ENCODE measurements at places on chromosomes 1 and 21.

DNA sequence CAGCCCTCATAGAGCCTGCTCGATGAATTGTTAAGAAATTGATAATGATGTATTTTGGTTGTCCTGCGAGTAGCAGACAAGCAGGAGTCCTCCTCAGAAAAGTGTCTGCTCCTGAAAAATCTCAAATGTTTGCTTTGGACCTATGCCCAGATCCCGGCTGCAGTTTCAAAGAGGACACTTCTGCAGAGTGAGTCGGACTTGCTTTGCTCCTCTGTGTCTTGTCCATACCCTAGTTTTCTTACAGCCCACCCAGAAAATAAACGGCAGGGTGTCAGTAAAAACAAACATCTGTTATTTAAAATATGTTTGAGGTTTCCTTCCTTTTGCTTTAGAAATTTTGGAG lies 2.8 kb downstream of the S100A10 start:
- no peak for DNase-seq

GRCh38 chr1:77378723-77379535 lies 97.1 kb downstream of the AK5 start:
- DNase-seq, result no peak

- no peak for DNase-seq
These were observed 26.7 kb upstream of the LDLRAP1 start for GRCh38 chr1:25516686-25517085.

DNA sequence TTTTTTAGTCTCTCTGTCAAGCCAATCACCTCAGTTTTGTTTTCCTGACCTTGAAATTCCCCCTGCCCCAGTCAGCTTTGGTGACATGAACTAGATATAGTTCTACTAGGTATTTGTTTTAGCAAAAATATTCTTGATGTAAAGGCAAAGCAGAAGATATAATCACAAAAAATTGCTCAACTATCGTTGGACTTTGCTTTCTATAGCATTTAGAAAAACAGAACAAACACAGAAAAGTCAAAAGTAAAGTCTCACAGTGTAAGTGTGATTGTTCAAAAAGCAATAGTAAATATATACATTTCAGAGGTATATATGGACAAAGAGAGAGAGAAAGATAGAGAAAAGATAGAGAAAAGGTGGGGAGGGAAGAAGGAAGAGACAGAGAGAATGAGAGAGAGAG lies 305.9 kb downstream of the ADGRL2 start:
- DNase-seq, result no peak

DNA sequence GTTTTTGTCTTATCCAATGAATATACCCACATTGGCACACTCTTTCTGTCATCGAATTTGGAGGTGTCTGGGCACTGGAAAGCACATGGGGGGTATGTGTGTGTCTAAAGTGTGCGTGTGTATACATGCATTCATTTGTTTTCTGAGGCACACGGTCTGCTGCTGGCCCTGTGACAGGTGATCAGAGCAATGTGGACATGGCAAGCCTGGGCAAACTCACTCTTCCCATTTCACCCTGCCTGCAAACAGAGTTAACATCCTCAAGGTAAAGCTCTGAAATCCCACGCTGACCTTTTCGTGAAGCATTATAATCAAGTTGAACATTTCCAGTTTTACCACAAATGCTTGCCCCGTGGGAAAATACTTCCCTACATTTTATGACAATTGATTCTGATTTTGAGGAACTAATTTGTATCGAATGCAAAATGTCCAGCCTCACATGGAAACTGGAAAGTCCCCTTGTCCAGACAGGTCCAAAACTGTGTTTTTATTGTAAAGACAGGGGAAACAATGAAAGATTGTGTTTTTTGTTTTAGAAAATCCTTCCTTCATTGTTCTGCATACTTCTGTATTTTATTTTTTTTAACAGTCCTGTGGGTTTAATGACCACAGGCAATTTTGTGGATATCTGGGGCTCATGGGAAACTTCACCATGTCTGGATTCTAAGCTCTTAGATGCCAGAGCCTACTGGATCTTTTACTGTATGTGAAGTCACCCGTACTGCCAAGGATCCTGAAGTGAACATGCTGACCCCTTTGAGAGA lies 160.9 kb downstream of the PBX1 start:
- no peak for DNase-seq

GRCh38 chr1:247747616-247748015 lies 325 bp downstream of the OR14A2 start:
- no peak for DNase-seq

- no peak for DNase-seq
These were observed at the start of gene USH2A for GRCh38 chr1:216422821-216423520. TSS of gene USH2A (minus strand) at chr1:216423448. CDS start at chr1:216422336, 1,112 bp downstream.

GRCh38 chr1:209662879-209663327 lies 10.7 kb upstream of the LAMB3 start:
- DNase-seq, result no peak

DNA sequence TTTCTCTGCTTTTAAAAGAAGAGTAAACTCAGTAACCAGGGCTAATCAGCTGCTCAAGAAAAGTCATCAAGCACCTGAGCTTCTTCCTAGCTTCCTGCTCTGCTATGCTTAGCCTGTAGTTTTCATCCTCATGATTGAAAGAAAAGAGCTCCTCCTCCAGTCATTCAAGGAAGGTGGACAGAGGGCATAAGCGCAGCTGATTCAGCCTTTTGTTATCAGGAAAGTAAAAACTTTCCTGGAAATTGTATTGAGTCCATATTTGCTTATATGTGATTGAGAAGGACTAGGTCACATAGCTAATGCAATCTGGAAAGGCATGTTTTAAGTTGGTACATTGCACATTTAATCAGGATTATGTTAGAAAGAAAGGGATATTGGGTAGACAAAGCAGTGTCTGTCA lies 8.5 kb upstream of the BACH1 start:
- DNase-seq, result no peak

GRCh38 chr1:53134042-53134485 lies 8.4 kb downstream of the SLC1A7 start:
- no peak for DNase-seq

DNA sequence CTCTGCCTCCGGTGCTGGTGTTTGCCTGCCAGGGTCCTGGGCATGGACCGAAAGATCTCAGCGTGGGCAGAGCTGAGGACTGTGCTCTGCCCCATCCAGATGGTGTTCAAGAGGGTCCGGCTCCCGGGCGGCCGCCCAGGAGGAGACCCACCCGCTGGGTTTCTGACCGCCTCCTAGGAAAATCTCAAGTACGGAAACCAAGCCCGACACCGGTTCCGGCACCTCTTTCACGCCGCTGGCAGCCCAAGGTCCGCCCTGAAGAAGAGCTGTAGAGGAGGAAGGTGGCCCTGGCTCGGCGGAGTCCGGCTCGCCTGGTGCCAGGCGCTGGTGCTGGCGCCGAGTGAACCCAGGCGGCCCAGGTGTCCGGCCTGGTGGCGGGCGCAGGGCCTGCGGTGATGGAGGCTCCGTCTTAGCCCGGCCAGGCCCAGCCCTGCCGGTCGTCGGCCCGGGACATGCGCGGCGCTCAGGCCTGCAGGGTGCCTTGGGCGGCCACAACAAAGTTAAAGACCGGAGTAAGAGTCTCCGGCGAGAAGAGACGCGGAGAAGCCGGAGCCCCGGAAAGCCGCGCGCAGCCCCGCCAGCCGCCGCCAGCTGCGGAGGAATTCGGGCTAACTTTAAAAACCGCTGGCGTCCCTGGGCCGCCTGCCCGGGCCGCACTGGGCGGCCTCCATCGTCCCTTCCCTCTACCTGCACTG lies 1.5 kb downstream of the GRIK3 start:
- DNase-seq, result no peak

- no peak for DNase-seq
These were observed 110.0 kb downstream of the ITSN1 start for GRCh38 chr21:33752260-33752659.

GRCh38 chr1:9731051-9731537 lies 79.6 kb downstream of the PIK3CD start:
- no peak for DNase-seq

- no peak for DNase-seq
These were observed 40.1 kb downstream of the DISP3 start for GRCh38 chr1:11518791-11519628.

DNA sequence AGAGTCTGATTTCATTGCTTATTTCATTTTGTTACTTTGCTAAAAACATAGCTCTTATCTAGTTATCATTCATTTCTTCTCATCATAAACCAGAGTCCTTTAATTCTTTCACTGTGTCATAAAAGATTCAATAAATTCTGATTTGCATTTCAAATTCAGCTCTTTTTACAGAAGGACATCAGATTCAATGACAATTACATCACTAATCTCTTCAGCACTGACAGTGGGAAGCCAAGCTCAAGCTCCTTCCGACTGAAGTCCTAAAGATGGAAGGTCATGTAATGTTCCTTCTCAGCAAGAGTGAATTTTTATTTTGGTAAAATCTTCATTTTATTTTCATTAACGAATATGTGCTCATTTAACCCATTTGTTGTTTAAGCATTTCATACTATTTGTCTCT lies 530.7 kb upstream of the ADGRL2 start:
- DNase-seq, result no peak

- no peak for DNase-seq
These were observed 43.0 kb downstream of the NPHP4 start for GRCh38 chr1:5949085-5949760.

DNA sequence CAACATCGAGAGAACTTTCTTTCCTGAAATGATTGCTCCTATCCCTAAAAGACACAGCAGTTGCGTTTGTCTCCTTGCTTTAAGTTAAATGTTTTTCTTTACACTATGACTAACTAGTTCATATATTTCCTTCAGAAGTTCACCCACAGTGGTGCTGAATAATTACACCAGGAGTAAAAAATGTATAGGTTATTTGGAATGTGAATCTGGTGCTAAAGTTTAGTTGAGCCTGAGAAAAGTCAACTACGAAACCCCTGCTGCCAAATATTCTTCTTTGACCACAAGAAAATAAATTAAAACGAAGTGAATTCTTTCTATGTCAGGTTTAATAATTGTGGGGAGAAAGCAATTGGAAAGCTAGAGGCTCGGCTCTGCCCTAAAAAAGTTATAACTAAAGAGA lies 52.8 kb downstream of the C4BPA start:
- no peak for DNase-seq

DNA sequence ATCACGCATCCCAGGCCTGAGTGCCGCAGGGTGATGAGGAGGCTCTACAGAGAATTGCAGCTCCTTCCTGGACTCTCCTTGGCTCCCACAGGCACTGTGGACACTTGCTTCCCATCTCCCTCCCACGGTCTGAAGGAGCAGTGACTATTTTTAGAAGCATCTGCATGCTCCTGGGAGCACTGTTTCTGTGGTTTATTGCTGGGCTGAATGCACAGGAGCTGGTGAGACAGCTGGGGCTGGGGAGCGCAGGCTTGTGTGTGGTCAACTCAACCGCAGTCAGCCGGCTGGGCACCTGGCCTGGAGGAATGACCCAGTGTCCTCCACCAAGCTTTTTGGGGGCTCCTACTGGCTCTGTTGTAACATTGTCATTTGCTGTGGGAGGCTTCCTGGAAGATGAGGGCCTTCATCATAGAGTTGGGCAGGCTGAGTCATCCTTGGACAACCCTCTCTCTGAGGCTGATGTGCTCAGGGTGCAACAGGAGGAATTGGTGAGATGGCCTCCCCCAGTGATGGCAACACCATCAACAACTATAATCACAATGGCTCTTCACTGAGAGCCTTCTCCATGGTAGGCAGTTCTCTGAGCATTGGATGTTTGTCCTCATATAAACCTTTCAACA lies 1.7 kb downstream of the NFASC start:
- DNase-seq, result no peak

DNA sequence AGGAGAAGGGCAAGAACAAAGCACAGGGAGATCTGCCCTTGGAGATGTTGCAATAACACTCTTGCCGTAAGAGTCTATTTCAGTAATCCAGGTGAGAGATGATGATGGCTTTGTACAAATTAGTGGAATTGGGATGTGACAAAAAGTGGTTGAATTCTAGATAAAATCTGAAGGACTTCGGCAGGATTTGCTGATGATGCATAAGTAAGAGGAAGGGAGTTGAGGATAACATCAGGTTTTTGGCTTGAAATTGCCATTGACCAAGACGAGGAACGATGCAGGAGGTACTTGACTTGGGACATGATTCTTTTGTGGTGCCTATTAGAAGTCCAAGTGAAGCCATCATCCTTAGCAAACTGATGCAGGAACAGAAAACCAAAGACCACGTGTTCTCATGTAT lies 238.1 kb downstream of the GRIK1 start:
- no peak for DNase-seq

DNA sequence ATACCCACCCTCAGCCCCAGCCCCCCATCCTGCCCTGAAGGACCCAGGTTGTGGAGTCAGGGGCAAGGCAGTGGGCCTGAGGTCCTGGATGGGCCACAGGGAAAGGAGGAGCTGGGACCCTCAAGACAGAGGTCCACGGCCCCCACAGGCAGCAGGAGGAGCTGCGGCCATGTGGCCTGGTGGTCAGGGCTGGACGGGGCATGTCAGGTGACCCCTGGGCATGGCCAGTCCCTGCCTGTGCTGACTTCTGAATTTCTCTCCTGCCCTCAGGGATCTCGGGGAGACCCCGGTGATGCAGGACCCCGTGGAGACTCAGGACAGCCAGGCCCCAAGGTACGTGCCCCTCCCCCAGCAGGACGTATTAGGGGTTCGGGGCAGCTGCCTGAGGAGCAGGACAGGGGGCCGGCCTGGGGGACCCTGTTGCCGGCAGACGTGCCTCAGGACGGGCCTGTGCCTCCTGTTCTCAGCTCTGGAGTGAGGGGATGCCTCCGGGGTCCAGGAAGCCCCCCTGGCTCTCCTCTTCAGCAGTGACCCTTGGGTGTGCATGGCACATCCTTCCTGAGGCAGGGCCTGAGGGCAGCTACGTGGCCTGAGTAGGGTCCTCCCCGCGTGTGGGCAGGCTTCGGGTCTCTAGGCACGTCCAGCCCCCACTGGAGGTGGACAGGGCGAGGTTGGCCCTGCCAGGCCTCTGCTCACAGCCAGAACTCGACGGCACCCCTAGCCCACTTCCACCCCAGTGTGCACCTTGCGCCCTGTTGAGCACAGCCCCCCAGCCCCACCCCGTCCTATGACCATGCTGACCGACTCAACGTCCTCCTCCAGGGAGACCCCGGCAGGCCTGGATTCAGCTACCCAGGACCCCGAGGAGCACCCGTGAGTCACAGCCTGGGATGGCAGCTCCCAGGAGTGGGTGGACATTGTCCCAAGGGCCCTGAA lies 23.6 kb downstream of the COL6A2 start:
- no peak for DNase-seq

GRCh38 chr1:17696417-17697301 lies 58.5 kb upstream of the ACTL8 start:
- no peak for DNase-seq

DNA sequence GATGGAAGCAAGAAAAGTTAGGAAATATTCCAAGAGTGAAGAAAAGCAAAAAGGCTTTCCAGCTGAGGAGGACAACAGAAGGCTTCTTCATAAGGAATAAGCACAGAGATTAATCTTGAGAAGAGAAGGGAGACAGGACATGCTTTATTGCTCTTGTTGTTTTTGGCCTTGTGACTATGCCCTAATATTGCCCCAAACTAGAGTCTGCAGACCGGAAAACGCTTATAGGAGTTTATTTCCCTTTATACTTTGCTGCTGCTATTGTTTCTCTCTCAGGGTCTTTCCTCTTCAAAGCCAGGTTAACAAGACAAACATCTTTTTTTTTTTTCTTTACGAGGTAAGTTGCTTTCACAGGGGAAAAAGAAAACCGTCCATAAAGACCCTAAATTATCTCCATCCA lies 991.4 kb downstream of the ADGRL2 start:
- no peak for DNase-seq
